Occipital lobe (tissue), 3 donors: ENCODE measurements at places on chromosomes 5 and 9.

GRCh38 chr9:97501972-97502221 lies 431 bp downstream of the TMOD1 start:
- DNase-seq = no peak

GRCh38 chr9:5631026-5631425 lies 2.1 kb downstream of the RIC1 start:
- DNase-seq = no peak

GRCh38 chr5:80565330-80565729 lies 4.8 kb downstream of the ANKRD34B start:
- DNase-seq = no peak

GRCh38 chr9:115234094-115234493 lies 116.1 kb upstream of the TNC start:
- no peak for DNase-seq

DNA sequence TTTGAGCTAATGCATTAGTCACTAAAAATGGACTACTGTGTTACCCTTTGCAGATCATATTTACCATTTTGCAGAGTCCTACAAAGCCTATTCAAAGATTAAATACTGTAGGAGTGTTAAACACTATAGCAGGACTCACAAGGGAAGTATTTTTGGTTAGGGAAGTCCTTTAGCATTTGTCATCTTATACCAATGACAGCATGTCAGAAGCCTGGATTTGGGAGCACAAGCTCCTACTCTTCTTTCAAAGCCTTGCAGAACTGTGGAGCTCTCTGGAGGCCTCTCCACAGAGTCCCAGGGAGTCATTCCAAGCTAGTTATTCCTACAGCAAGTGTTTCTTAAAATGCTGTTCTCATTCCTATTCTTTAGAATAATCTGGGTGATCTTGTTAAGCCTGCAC lies 288.8 kb downstream of the PIK3R1 start:
- DNase-seq = no peak

- no peak for DNase-seq
Measured at GRCh38 chr9:85876628-85877027, 64.3 kb upstream of the NAA35 start.

DNA sequence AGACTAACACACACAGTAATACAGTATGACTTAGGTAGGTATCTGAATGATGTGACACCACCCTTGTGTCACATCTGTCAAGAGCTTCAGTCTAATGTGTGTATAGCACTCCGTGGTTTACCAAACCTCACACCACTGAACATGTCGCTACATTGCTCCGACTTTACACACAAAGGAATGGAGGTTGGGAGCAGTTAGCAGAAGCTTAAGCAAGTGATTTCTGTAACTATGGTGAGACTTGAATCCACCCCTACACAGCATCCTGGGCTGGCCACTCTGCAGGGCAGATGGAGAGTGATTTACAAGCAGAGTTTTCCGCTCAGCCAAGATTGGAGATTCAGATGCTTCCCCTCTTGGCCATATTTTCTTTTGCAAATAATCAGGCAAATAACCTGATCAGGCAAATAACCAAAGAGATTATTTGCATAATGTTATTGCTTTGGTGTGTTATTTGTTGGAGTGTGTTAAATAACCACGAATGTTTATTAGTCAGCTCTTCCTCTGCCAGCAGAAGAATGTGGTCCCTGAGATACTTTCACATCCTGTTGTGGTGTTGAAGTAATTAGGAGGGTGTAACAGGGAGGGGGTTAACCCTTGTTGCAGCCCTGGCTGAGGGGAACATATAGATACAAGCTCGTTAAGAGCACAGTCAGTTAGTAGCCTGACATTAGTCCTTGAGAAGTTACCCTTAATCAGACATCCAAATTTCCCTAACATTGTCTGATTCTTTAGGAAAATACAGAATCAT lies 92.8 kb downstream of the SNX18 start:
- no peak for DNase-seq

- no peak for DNase-seq
Measured at GRCh38 chr5:78050888-78051287, 243.6 kb downstream of the AP3B1 start.

GRCh38 chr5:114898602-114899001 lies 271.1 kb downstream of the TRIM36 start:
- DNase-seq = no peak

GRCh38 chr9:90009447-90009846 lies 404.6 kb downstream of the GADD45G start:
- DNase-seq = no peak

GRCh38 chr5:159174511-159175168 lies 34.7 kb downstream of the RNF145 start:
- no peak for DNase-seq

DNA sequence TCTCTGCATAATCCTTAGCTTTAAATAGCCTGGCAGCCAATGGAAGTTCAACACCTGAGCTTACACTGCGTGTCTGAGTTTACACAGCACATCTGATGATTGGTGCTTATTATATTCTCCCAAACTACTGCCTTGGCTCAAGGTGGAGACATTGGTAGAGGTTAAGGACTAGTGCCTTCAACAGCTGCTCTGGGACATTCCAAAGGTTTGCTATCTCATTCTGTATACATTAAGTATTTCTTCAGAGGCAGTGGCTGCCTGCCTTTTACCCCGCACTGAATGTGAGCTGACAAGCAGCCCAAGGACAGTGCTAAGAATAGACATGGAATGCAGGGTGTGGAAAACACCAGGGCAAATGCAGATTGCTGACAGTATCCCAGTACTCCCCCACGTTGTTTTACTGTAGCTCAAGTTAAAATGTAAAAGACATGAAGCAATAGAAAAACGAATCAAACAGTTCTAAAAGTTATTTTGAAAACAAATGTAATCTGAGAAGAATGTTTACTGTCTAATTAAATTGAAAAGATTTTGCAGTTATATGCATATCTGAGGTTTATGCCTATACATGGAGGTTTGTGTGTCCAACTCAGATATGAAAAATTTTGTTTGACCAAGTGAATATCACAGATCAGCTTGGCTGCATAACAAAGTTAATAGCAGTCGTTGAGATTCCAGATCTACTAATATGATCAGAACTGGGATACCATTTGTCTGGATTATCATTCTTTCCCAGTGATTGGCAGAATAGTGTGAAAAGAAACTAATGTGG lies 1.8 kb downstream of the HSPB3 start:
- no peak for DNase-seq

DNA sequence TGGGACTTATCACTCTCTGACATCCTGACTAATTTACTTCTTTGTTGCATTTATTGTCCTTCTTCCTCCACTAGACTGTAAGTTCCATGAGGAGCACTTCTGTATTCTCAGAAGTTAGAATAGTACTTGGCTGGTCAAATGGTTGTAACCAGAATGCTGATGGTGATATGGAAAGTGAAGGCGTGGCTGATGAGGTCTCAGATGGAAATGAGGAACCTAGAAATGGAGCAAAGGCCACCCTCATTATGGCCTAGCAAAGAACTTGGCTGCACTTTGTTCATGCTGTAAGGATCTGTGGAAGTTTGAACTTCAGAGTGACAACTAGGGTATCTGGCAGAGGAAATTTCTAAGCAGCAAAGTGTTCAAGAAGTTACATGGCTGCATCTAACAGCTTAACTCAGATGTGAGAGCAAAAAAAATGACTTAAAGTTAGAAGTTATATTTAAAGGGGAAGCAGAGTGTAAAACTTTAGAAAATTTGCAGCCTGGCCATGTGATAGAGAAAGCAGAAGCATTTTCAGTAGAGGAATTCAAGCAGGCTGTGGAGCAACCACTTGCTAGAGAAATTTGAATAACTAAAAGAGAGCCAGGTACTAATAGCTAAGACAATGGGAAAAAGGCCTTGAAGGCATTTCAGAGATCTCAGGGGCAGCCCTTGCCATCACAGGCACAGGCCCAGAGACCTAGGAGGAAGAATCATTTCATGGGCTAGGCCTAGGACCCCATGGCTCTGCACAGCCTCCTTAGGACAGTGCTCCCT lies 14.9 kb upstream of the SLC22A5 start:
- DNase-seq = no peak

- no peak for DNase-seq
Measured at GRCh38 chr5:140054086-140054689, 11.1 kb upstream of the NRG2 start.

GRCh38 chr9:107279086-107279485 lies 4.0 kb upstream of the RAD23B start:
- DNase-seq = no peak

DNA sequence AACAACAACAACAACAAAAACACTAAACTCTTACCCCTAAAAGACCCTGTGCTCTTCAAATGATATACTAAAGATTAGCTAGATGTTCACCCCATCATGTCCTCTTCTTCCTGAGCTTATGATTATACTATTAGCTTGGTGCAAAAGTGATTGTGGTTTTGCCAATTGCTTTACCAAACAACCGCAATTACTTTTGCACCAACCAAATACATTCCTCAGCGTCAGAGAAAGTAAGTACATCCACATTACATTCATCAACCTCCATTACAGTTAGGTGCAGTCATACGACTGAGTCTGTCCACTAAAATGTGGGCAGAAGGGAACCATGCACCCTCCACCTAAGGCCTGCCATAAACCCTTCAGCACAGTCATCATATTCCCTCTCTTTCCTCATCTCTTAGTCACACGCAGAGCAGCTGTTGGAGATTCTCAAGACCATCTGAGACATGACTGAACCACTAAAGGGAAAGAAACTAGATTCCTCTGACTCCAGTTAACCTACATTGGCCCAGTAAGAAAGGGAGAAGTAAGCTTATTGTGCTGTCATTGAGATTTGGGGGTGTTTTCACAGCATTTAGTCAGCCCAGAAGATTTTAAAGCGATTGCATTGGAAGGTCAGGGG lies 181.6 kb upstream of the TLE4 start:
- no peak for DNase-seq

DNA sequence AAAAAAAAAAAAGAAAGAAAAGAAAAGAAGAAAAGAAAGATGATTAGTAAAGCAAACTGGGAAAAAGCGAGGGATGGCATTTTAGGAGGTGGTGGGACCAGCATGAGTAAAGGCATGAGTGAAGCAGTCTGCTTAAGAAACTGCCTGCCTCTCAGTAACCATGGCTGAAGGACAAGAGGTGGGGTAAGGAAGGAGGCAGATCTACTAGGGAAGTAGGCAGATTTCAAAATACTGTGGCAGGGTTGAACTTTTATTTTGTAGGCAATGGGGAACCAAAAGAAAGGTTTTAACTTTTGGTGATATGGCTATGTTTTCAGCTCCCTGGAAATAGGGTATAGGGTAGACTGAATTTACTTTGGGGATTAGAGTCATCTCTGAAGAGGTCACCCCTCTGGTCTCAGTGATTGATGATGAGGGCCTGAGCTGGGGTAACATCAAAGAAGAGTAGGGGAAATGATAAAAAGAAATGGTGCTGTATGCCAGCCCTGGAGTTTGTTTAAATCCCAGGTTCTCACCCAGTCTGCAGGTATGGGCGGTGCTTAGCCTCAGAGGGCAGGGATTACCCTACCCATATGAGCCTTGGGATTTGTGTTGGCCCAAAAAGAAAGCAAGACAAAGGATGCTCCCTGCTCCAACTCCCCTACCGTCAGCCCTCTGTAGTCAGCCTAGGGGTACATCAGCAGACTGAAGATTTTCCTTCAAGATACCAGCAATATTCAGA lies 316.2 kb downstream of the CWC27 start:
- DNase-seq = no peak

- DNase-seq = no peak
Measured at GRCh38 chr9:81559197-81559596, 130.2 kb downstream of the TLE1 start.

DNA sequence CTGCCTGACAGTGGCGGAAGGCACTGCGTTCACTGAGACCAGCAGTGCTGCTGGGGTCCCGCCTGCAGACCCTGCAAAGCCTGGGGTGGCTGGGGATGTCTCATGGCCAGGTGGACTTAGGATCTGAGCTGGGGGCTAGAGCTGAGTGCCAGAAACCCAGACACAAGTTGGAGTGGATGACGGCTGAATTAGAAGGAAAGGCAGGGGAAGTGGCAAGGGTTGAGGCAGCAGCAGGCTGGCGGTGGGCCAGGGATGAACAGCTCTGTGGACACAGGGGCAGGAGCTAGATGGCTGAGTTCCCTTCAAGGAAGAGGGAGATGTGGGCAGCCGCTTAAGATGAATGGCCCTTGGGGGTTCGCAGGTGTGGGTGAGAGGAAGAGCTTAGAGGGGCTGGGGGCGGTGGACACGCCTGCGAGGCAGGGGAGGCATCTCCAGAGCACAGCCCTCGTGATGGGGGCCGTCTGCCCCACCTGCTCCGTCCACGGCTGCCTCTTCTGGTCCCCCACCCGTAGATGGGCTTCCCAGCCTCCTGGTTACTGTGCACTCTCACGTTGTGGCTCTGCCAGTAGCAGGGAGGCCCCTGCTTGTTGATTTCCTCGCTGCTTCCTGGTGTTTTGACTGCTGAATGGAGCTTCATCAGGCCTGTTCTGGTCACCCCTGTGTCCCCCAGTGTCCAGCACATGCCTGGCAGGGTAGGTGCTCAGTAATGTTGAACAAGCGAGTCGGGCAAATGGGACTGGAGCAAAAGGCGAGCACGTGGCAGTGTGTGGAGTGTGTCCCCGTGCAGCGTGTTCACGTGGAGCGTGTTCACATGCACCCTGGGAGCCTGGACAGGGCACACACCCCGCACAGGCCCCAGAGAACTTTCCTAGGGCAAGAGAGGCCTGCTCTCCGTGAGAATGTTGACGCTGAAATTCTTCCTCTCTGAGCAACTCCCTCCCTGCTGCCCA lies 168.2 kb downstream of the CACNA1B start:
- no peak for DNase-seq

GRCh38 chr9:87270221-87270847 lies 227.3 kb upstream of the DAPK1 start:
- no peak for DNase-seq

- no peak for DNase-seq
Measured at GRCh38 chr9:83959061-83959460, 21.0 kb downstream of the HNRNPK start.

- no peak for DNase-seq
Measured at GRCh38 chr9:37947977-37948376, 44.0 kb upstream of the SLC25A51 start.

GRCh38 chr9:134344068-134344799 lies 18.0 kb downstream of the RXRA start:
- no peak for DNase-seq

- DNase-seq = no peak
Measured at GRCh38 chr9:120879446-120879845, 2.5 kb upstream of the PHF19 start.

GRCh38 chr5:177508221-177508611 lies 1.4 kb downstream of the DOK3 start:
- DNase-seq = no peak

DNA sequence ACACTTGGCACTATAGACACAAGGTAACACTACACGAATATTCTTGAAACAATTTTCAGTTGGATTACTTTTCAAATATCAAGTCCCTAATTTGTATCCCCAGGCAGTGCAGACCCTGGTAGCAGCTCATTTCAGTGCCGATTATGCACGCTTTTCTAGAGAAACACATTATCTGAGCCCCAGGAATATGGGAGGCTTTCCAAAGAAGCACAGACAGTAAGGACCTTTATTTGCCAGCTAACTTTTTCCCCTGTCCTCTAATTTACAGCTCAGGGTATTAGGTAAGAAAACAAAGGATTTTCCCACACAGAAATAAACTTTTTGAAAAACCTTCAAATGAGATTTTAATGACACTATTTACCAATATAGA lies 852.3 kb upstream of the DMAC1 start:
- DNase-seq = no peak
